ENCODE measurements at places on chromosomes 5 and 9.

- DNase-seq: no peak
Observed at GRCh38 chr9:7909537-7909936, 110.0 kb upstream of the DMAC1 start.

GRCh38 chr5:96601200-96601599, 61.0 kb upstream of the CAST start:
- no peak for DNase-seq

DNA sequence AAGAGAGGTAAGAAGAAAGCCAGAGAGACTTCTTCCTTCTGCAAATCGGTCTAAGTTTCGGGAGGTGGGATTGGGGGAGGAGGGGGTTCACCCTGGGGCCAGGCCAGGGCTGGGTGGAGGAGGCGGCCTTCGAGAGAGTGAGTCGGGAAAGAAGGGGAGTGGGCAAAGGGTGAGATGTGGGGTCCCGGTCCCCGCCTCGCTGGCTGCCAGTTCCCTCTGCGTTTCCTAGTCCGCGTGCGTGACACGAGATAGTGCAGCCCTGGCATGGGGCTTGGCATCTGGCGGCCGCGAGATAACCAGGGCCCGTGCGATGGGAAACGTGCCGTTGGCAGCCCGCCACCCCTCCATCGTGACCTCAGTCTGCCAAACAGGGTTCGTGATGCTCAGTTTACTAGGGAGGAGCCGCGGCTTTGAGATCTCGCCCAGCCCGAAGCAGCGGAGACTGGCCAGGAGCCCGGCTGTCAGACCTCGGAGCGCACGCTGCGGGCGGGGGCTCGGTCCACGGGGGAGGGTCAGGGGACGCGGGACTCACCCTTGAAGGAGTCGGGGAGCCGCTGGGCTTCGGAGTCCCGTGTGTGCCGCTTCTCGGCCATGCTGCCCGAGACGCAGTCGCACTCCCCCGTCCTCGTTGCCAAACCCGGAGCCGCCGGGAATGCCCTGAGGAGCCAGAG, at the start of gene STOM:
Gene STOM, minus strand, starts transcription at position 656 of the 671 bp plus-strand sequence. Its CDS starts 63 bp downstream, at position 593.
- peak; percentile 89 for DNase-seq

DNA sequence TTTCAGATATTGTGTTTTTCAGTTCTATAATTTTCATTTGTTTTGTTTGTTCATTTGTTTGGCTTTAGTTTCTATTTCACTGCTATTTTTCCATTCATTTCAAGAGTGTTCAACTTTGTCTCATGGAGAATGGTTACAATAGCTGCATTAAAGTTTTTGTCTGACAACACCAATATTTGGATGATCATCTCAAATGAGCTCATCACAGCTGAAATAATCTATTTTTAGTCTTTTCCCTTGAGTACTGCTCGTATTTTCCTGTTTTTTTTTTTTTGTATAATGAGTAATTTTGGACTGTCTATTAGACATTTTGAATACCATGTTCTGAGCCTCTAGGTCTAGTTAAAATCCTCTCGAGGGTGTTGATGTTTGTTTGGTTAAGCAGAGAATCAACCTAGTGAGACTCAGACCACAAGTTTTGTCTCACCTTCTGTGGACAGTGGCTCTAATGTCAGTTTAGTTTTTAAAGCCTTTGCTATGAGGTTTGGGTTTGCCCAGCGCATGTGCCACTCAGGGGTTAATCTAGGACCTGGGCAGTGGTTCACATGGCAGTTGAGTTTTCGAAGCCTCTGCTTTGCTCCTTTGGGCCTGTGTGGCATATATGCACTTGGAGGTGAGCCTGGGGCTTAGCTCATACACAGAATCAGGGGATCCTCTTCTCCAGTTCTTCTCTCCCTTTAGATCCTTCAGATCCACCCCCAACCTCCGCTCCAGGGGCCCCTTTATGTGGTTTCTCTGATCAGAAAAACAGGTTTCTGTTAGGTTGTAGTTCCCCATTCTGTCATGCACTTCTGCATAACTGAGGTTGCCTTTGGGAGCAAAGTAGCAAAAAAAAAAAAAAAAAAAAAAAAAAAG, 79.8 kb downstream of the ARSB start:
- DNase-seq: no peak

DNA sequence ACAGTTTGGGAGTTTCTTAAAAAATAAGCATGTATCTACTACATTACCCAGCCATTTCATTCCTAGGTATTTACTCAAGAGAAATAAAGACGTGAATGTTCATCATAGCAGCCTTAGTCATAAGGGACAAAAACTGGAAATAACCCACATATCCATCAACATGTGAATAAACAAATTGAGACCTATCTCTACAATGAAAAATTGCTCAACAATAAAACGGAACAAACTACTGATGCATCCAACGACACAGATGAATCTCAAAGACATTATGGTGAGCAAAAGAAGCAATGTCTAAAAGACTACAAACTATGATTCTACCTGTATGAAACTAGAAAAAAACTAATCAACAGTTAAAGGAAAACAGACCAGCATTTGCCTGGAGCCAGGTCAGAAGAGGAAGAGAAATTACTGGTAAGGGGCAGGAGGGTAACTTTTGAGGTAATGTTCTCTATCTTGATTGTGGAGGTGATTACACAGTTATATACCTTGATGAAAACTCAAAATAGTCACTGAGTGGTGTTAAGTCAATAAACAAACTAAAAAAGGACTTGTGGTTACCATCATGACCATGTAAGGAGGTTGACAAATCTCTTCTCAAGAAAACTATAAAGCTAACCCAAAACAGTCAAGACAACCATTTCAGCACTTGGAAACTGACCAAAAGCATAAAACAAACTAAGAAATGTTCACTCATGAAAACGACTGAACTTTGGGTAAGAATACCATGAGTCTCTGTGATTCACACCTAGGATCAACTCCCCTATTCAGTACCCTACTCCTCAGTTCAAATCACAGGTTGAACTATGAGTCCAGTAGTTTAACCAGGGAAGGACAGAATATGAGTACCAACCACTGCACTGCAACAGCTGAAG, 10.4 kb downstream of the UIMC1 start:
- DNase-seq: no peak

DNA sequence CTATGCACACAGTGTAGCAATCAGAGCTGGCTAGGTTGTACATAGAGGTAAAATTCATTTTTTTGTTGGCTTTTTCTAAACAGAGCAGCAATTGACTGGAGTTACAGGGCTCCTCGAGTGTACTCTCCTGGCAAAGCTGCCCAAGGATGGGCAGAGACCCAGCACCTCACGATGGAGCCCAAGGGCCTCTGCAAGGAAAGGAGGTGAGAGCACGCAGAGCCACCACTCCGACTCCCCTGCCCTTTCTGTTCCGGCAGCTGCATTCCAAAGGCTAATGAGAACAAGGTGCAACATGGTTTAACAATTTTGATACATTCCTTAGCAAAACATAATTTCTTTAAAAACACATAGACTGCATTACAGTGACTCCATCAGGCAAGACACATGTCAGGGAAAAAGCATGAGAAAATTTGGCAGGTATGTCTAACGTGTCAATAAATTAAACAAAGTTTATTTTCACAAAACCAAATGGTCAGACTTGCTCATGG, 47.5 kb downstream of the SAXO1 start:
- DNase-seq: no peak

DNA sequence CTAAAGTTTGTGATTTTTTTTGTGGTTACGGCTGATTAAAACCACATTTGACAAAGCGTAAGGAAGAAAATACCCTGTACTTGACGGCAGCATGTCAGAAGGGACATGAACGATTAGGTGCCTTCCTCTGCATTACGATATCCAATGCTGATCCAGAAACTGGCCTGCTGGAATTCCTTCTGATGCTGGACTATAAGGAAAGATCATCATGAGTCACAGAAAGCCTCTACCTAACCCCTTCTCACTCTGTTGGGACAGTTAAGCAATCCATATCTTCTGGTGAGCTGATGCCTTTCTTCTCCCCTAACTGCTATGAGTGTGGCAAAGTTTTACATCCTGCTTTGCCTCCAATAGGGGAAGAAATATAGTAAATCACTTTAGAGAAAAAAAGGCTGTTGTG, 78.4 kb upstream of the PAPPA start:
- no peak for DNase-seq

GRCh38 chr5:20949636-20950035, 961.6 kb upstream of the CDH18 start:
- DNase-seq: no peak

GRCh38 chr5:141100243-141100805, at the start of gene PCDHB3:
Gene PCDHB3, plus strand, starts transcription at chr5:141100473. Its CDS starts 177 bp downstream, at chr5:141100650.
- peak; percentile 10 for DNase-seq

DNA sequence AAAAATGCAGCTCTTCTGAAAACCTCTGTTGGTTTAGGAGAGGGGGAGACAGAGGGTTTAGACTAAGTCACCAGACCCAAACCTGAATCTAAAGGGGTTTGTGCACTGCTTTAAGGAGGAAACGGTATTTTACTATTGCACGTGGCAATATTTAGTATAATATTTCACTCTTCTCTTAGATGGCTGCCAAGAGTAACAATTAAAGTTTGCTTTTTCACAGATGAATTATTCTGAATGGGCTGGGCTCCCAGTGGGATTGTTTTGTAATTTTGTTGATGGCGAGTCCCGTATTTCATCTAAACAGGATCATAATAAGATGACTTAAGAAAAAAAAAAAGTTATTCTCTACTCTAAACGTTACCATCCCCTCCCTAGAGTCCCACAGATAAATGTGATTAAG, 245.4 kb downstream of the PCSK5 start:
- no peak for DNase-seq

- DNase-seq: no peak
Observed at GRCh38 chr9:4101667-4102066, 198.2 kb downstream of the GLIS3 start.

DNA sequence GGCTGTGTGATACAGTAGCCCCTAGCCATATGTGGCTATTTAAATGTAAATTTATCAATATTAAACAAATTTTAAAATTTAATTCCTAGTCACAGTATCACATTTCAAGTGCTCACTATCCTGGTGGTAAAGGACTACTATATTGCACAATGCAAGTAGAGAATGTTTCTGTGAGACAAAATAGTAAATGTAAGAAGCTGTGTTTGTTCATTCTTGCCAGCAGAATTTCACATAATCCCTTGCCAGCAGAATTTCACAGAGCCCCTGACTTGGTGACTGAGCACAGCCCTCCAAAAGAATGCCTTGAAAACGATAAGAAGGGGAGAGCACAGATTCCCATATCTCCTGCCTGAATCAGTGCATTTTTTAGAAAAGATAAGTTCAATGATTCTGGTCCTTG, 75.9 kb upstream of the SELENOP start:
- no peak for DNase-seq

GRCh38 chr9:98189412-98189811, 3.0 kb downstream of the CORO2A start:
- no peak for DNase-seq

GRCh38 chr9:125272697-125273096, 11.1 kb downstream of the GAPVD1 start:
- no peak for DNase-seq

GRCh38 chr5:160289356-160289651, 23.1 kb downstream of the CCNJL start:
- no peak for DNase-seq

GRCh38 chr9:27078685-27079084, 30.3 kb upstream of the TEK start:
- DNase-seq: no peak

GRCh38 chr5:54608423-54609085, 91.0 kb downstream of the SNX18 start:
- no peak for DNase-seq

- DNase-seq: no peak
Observed at GRCh38 chr5:14557791-14558415, 23.7 kb upstream of the OTULINL start.

DNA sequence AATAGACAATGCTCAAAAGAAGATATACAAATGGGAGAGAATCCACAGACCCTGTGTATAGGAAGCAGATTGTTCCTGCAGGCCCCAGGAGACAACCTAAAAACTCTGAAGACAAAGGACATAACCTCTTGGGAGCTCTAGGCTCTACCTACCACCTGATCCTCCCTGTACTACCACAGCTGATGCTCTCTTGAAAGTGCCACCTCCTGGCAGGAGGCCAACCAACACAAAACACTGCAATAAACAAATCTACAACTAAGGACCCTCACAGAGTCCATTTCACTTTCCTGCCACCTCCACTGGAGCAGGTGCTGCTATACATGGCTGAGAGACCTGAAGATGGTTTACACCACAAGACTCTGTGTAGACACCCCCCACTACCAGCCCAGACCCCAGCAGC, 49.0 kb downstream of the STARD4 start:
- DNase-seq: no peak

DNA sequence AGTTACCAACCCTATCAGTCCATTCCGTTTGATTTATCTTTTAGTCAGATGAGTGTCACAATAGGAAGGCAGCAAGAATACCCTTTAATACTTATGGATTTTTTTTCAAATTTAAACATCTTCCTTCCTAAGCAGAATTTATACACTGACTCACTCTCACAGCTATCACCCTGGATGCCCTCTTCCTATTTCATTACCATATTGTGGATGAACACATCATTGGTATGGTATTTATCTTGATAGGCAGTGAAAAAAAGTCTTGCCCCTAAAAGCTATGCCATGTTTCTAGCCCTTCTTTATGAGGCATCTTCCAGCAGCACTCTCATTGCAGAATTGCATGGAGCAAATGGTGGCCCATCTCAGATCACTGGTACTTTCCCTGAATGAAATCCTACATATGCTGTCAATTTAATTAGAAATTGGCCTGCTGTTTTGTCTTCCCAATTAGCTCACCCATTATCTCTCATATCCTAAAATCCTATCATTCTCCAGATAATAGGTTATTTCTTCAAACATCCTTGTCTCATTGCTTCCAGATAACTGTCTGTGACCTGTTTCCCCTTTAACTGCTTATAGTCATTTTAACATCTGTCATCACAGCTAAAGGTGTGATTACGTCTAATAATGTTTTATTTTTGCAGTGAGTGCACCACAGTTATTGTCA, 433.5 kb upstream of the POU5F2 start:
- no peak for DNase-seq

DNA sequence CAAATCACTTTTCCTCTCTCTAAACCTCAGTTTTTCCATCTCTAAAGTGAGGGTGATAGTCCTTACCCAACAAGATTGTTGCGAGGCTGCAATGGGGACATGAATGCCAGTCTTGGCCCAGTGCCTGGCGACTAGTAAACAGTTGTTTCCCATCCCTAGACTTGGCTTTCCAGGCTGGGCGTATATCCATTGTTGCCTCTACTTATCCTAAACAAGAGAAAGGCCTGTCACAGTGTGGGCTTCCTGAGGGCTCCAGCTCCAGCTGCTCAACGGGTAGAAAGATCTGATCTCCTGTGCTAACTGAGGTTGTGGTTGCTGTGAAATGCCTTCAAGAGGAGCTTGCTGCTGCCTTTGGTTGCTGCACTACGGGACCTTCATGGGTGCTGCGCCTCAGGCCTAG, 142.0 kb downstream of the NSG2 start:
- no peak for DNase-seq

GRCh38 chr5:19930451-19930850, 57.5 kb downstream of the CDH18 start:
- no peak for DNase-seq

DNA sequence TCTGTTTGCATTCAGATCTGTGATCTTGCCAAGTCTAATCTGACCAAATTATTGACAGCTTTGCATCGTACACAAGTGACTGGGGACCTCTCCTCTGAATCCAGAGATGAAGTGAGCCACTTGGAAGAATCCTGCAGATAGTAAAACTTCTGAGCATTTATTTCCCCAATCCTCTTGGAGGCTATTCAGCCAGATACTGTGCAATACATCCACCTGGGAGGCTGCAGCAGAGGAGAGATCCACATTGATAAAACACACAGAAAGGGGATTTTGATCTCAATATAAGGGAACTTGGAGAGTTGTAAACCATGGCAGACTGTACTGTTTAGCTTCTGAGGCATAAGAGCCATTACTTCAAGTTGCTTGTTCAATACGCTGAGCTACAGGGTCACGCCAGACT, 654.6 kb downstream of the MTRR start:
- no peak for DNase-seq

All from amygdala (tissue), 56 donors.